Central memory CD8-positive, alpha-beta T cell (primary cell): ENCODE measurements at places on chromosomes 11 and 22.

DNA sequence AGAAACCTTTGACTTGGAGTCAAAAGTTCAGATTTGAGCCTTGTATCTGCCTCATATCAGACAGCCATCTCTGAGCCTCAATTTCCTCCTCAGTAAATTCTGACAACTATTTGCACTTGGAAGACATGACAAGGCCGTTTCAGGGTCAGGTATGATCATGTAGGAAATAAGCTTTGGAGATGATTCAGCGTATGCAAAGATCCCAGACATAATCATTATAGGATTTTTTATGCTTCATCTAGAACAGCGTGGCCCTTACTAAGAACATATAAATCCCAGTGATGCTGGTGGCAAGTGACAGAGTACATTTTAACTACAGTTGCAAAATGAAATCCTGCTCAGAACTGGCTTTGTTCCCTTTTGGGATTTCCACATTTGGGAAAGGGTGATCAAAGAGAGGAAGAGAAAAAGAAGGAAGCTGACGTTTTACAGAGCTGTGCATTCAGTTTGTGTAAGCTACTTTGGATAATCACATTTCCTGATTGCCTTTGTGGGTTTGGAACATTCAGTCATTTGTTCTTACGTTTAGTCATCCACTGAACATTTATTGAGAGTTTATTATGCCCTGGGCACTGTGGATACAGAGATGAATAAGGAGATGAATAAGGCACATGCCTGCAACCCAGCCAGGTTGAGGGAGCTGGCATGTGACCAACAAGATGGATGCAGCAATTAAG lies 81.9 kb upstream of the HEPHL1 start:
- no peak for DNase-seq

DNA sequence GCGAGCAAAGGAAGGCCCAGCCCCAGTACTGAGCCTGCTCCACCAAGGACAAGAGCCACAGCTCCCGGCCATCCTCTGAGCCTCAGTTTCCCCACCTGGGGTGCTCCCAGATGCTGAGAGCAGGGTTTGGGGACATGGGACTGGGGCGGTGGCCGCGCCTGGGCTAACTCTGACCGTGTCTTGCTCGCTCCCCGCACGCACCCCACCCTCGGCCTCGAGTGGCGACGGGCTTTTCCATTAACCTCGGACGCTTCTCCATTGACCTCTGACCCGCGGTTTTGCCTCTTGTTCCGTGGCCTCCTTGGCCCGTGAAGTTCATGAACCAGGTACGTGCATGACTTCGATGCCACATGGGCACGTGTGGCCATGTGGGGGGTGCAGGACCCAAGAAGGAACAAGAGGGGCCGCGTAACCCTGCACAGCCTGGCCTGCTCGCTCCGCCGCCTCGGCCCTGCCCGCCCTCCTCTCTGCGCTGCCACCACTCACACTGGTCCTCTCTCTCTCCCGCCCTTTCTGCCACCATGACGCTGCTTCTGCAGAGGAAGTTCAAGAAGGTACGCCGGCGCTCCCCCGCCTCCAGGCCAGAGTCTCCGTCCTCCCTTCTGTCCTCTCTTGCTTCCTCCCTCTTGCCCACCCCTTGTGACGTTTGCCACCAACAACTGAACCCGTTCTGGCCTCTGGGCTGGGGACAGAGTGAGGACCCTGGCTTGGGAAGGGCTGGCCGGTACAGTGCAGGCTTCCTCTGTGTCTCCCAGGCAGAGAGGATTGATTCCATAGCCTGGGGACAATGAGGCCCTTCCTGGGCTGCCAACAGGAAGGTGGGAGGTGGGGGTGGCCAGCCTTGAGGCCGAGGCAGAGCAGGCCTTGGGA lies 6.9 kb downstream of the TNNT3 start:
- DNase-seq = no peak

DNA sequence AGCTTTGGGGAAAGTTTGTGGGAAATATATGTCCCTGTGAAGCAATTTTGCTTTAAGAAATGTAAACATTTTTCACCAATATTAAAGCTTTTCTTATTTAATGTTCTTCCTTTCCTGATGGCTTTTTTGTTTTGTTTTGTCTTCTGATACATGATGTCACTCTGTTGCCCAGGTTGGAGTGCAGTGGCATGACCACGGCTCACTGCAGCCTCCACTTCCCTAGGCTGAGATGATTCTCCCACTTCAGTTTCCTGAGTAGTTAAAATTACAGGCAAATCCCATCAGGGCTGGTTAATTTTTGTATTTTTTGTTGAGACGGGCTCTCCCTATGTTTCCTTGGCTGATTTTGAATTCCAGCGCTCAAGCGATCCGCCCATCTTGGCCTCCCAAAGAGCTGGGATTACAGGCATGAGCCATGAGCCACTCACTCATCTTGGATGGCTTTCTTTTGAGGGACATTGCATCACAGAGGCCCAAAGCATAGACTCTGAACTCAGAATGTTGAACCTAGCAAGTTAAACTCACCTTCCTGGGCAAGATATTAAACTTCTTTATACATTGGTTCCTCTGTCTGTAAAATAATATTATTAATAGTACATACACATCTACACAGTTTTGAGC lies 651 bp upstream of the CARD16 start:
- DNase-seq = no peak

DNA sequence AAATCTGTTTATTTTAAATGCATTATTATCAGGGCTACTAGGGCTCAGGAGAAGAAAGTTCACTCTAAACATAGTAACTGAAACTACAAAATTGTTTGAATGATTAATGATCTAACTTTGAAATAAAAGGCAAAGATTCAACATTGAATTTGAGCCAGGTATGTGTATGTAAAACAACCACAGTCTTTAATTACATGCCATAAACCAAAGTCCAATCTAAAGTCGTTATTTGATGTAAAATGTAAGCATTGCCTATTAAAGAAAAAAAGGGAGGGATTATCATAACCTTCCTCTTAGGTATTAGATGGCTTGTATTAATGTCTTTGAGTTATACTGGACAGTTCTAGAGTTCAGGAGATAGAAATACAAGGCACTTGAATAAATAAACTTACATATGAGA lies 25.2 kb upstream of the PANX1 start:
- DNase-seq = no peak

- no peak for DNase-seq
Measured at GRCh38 chr11:133965031-133965601, 8.3 kb upstream of the IGSF9B start.

DNA sequence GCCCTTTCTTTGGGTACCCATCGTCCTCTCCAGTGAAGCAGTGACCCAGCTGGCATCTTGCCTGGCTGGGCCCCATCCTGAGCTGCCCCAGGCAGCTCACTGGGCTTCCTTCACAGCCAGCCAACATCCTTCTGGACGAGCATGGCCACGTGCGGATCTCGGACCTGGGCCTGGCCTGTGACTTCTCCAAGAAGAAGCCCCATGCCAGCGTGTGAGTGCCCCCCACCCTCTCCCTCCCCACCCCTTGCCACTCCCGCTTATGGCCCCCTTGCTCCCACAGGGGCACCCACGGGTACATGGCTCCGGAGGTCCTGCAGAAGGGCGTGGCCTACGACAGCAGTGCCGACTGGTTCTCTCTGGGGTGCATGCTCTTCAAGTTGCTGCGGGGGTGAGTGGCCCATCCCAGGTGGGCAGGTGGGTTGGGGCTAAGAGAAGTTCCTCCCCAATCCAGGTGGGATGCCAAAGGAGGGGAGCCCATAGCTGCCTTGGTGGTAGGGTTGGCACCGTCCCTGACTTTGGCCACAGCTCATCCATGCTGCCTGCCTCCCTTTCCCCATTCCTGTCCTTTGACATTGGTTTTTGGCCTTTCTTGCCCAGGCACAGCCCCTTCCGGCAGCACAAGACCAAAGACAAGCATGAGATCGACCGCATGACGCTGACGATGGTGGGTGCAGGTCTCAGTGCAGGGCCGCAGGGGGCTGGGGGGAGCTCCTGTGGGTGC lies 6.8 kb upstream of the ANKRD13D start:
- DNase-seq = no peak
